EL (cell line): ENCODE measurements at places on chromosomes 11 and 22.

GRCh38 chr11:26687351-26687750 is 34.5 kb downstream of the SLC5A12 start:
- no peak for DNase-seq

DNA sequence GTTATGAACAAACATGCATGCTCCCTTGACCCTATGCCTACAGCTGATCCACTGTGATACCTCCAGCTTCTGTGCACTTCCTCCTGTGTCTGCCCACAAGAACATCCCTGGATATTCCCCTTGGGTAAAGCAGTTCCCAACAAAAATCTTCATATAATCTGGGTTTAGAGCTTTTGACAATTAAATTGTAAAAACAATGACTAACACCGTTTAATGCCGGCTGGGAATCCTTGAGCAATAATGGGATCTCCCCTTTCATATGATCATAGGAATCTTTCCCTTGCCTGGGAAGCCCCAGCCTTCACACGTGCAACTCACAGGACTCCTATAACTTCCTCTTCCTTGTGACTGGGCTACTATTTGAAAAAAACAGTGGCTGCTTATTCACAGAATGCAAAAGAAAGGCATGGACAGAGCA is 6.3 kb upstream of the ZC3H12C start:
- DNase-seq = peak; percentile 88

DNA sequence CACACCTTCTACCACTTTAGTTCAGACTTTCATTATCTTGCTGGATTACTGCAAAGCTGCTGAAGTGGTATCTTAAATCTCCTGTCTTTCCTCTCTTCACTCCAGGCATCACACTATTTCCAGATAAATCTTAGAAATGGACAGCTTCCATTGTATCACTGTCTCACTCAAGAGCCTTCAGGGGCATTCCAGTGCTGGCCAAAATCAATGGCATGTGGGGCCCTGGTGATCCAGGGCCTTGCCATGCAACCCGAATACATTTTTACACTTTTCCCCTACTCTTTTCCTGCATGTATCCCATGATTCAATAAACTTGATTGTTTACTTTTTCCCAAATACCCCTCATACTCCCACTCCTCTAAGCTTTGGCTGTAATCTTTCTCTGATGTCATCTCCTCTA is 39.4 kb upstream of the DEUP1 start:
- DNase-seq = no peak

- DNase-seq = no peak
Observed at GRCh38 chr11:105986554-105986953, 35.5 kb downstream of the MSANTD4 start.

DNA sequence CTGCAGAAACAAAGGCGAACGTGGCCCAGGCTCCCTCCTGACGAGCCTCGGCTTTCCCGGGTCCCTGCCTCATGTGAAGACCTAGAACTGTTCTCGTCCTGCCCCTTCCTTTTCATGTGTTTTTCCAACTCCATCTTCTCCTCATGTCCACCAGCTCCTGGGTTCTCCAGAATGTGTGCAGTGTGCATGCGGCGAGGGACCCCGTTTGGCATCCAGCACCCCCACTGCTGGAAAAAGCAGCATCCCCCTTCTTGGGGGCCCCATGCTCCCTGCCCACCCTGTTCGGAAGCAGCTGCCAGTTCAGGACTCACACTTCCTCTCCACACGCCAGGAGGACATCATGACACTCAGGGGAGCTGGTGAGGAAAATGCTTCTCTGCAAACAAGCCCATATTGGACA is 313.5 kb downstream of the BRD1 start:
- no peak for DNase-seq

DNA sequence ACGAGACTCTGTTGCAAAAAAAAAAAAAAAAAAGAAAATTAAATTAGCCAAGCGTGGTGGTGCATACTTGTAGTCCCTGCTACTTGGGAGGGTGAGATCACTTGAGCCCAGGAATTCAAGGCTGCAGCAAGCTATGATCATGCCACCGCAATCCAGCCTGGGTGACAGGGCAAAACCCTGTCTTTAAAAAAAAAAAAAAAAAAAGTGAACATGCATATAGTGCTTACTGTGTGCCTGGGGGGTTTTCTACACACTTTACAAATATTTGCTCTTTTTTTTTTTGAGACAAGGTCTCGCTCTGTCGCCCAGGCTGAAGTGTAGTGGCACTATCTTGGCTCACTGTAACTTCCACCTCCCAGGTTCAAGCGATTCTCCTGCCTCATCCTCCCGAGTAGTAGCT is 12.9 kb downstream of the TPST2 start:
- no peak for DNase-seq

DNA sequence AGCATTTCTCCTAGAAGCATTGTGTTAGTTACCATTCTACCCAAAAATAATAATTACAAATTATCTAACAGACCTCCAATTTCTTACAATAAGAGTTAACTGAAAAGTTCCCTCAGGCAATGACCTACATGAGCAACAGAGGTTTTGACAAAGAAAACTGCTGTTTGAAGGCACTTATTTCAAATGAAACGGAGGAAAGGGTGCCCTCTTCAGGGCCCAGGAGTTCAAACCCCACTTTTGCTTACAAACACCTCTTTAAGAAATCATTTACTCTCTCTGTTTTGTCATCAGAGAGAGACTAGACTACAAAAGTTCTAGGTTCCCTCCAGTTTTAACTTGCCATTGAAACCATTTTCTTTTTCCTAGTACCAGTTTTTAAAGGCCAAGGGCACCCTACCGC is 56.7 kb downstream of the AMBRA1 start:
- DNase-seq = no peak

GRCh38 chr22:49196046-49196511 is 631.6 kb downstream of the BRD1 start:
- no peak for DNase-seq

DNA sequence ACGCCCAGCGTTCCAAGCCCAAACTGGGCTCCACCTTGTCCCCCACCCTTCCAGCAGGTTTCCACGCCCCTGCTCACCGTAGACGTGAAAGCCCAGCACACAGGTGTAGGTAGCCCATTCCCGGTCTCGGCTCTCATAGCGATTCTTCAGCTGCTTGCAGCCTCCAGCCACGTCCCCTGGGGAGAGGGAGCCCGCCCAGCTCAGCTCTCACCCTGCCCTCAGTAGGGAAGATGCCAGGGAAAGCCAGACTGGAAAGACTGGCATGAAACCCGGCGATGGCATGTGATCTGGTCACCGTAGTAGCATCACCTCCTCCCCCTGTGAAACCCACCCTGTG is 1.4 kb upstream of the MTA2 start:
- DNase-seq = no peak

GRCh38 chr22:24833881-24834495 is 28.0 kb downstream of the SGSM1 start:
- DNase-seq = no peak

GRCh38 chr22:30422481-30423300 is 2.9 kb upstream of the MTFP1 start:
- peak; percentile 98 for DNase-seq

GRCh38 chr11:71399341-71399740 is 48.9 kb downstream of the DHCR7 start:
- no peak for DNase-seq

GRCh38 chr11:117583063-117583801 is 213.8 kb downstream of the DSCAML1 start:
- no peak for DNase-seq

- no peak for DNase-seq
Observed at GRCh38 chr11:74717221-74717969, 13.8 kb downstream of the CHRDL2 start.

- DNase-seq = no peak
Observed at GRCh38 chr22:30373331-30374325, 13.6 kb downstream of the RNF215 start.

- no peak for DNase-seq
Observed at GRCh38 chr11:10730151-10730550, 20.9 kb upstream of the CTR9 start.

GRCh38 chr11:17573526-17573925 is 26.5 kb downstream of the OTOG start:
- no peak for DNase-seq

GRCh38 chr11:44923115-44923514 is 27.6 kb downstream of the TP53I11 start:
- no peak for DNase-seq

DNA sequence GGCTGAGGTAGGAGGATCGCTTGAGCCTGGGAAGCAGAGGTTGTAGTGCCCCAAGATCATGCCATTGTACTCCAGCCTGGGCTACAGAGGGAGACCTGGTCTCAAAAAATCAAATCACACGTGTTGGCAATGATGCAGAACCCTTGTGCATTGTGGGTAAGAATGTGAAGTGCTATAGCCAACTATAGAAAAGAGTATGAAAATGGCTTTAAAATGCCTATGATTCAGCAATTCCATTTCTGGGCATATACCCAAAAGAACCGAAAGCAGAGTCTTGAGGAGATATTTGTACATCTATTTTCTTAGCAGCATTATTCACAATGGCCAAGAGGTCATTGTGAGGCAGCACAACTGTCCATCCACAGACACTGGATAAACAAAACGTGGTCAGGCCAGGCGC is 2.6 kb upstream of the FADS3 start:
- peak; percentile 89 for DNase-seq

DNA sequence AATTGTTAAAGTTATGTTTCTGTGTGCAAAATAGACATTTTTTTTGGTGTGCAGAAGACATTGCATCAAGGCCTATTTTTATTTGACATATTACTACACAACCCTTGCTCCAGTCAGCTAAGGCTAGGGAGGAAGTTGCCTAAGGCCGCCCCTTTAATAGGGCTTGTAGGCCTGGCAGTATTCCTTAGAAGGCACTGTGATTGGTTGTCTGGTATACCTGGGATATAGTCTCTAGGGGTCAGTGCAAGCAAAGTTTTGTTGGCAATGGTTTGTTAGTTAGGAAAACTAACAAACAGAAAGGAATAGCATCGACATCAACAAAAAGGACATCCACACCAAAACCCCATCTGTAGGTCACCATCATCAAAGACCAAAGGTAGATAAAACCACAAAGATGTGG is 16.9 kb downstream of the CCDC15 start:
- DNase-seq = peak; percentile 33

GRCh38 chr11:17314232-17314547 is 37.4 kb upstream of the NCR3LG1 start:
- peak; percentile 78 for DNase-seq

DNA sequence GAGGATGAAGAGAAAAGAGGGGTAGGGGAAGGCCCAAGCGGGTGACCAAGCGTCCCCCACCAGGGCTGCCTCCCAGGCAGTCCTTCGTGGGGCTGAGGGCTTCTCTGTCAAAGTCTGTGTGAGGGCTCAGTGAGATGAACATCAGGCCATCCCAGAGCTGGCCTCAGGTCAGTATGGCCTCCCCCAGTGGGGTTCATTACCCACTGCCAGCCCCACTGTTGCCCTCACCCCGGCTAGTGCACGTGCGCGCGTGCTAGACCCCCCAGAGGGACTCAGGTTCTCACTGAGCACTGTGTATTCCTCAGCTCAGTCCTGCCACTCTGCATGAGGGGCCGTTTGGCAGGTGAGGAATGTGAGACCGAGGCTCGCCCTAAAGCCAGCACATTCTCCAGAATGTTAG is 3.3 kb downstream of the KDELR3 start:
- no peak for DNase-seq

DNA sequence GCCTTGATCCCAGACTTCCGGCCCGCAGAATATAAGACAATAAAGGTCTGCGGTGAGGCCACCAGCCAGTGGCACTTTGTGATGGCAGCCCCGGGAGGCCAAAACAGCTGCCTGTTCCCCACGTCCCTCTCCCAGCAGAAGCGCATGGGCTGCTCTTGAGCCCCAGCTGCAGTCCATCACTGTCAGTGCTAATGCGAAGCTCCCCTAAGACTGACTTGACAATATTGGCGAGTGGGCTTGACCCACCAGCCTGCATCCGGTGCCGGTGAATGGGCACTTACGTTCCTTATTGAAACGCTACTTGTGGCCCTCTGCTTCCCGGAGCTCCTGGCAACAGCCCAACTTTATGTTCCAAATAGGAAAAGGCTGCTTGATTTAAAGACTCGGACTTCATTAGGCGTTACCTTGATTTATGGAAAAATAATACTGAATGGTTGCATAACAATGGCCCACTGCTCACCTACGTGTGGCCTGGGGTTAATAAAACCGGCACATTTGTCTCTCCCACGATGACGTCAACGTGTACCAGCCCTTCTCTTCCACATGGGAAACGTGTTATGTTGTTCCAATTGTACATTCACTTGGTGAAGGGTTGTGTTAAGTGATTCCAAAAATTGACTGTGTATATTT is 93.4 kb upstream of the SEPTIN5 start:
- DNase-seq = no peak
